Upper lobe of left lung (tissue), 6 donors: ENCODE measurements at places on chromosomes 2 and 18. TPM values are rescaled to one million over a fixed set of nuclear protein-coding genes. Genes with fewer than 3 reads are reported as not detected.

The IL36G gene
- not detected for total RNA-seq

The LRRTM1 gene
- total RNA-seq: not detected

The FBXO36 gene
- total RNA-seq: 13.8 TPM

The B3GNT2 gene
- 35.5 TPM for total RNA-seq

The CYBRD1 gene
- total RNA-seq: 383 TPM

- peak; percentile 89 for DNase-seq
- peaks cover 27% of the 10 kb centered on the region for H3K27me3 ChIP-seq
- H3K27ac ChIP-seq: no peak overlapping the region
- H3K4me3 ChIP-seq: no peak overlapping the region
Observed at GRCh38 chr18:57353940-57354461, 1.6 kb downstream of the ST8SIA3 start.

- H3K36me3 ChIP-seq: no peaks in the 10 kb centered on the region
- H3K27me3 ChIP-seq: no peaks in the 10 kb centered on the region
- no peak for DNase-seq
- H3K4me1 ChIP-seq: peaks cover 83% of the 10 kb centered on the region
- H3K4me3 ChIP-seq: no peak overlapping the region
Observed at GRCh38 chr2:160394153-160394552, 99.5 kb downstream of the RBMS1 start.

GRCh38 chr2:239666053-239666854 lies 265.4 kb upstream of the HDAC4 start:
- no peaks in the 10 kb centered on the region for H3K27me3 ChIP-seq
- H3K36me3 ChIP-seq: no peaks in the 10 kb centered on the region
- DNase-seq: no peak
- no peak overlapping the region for H3K27ac ChIP-seq

DNA sequence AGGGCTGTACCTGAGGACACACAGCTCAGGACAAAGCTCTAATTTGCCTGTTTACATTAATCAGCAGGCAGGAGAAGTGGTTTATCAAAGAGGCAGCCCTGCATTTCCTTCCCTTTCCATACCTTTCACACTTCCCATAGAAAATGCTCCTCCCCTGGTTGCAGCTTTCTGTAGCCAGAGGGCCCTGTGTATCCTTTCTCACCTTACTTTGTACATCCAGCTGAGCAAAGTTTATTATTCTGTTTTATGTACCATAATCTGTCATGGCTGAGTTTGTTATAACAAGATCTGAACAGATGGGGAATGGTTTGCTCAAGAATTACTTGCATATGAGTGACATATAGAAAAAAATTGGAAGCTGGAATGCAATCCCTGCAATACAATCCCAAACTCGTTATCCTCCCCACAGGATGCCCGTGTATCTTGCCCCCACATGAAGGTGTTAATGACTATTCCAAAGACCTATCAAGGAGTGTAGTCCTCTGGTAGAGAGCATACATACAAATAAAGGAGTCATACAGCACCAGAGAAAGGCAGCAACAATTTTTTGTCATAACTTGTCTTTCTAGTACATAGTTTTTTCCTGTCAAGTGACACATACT lies 1025.8 kb upstream of the KLHL29 start:
- no peaks in the 10 kb centered on the region for H3K4me1 ChIP-seq
- no peak for DNase-seq
- no peaks in the 10 kb centered on the region for H3K36me3 ChIP-seq
- no peaks in the 10 kb centered on the region for H3K27me3 ChIP-seq

- DNase-seq: no peak
- no peaks in the 10 kb centered on the region for H3K4me1 ChIP-seq
- H3K27me3 ChIP-seq: no peaks in the 10 kb centered on the region
- H3K36me3 ChIP-seq: no peaks in the 10 kb centered on the region
- H3K27ac ChIP-seq: no peak overlapping the region
- H3K4me3 ChIP-seq: no peak overlapping the region
Observed at GRCh38 chr2:106563195-106563594, 76.0 kb downstream of the CD8B2 start.

- H3K27ac ChIP-seq: no peak overlapping the region
- no peaks in the 10 kb centered on the region for H3K27me3 ChIP-seq
- no peak for DNase-seq
- H3K4me3 ChIP-seq: no peak overlapping the region
- no peaks in the 10 kb centered on the region for H3K36me3 ChIP-seq
- no peaks in the 10 kb centered on the region for H3K4me1 ChIP-seq
Observed at GRCh38 chr2:230924092-230924469, 961 bp downstream of the GPR55 start.

GRCh38 chr2:231174211-231174651 lies 24.2 kb upstream of the ARMC9 start:
- peak overlapping the region; percentile 46 for H3K27ac ChIP-seq
- no peaks in the 10 kb centered on the region for H3K4me1 ChIP-seq
- peaks cover 31% of the 10 kb centered on the region for H3K36me3 ChIP-seq
- H3K27me3 ChIP-seq: no peaks in the 10 kb centered on the region
- H3K4me3 ChIP-seq: no peak overlapping the region

DNA sequence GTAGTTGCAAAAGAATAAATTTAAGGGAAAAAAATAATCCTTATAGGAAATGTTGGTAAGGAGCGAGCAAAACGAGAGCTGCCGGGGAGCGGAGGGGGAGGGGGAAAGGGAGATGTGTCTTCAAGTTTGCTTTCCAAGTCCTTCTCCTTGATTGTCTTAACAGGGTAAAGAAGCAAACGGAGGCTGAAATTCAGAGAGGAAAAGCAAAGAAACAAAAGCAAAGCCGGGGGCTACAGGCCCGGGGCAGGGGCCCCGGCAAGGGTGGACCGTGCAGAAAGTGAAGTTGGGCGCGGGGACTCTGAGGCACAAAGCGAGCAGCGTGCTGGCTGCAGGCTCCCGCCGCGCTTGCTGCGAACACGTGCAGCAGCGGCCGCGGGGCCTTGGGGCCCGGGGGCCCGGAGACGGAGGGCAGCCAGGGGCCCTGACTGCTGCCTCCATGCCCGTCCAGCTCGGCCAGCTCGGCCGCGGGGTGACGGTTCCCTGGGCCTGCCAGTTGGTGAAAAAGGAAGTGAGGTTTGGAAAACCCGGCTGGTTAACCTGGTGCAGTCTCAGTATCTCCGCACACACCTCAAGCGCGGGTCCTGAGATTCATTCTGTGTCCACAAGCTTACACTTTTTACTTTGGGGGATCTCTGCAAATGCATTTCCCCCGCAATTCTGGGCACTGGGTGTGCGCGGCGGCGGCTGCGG lies 4.1 kb downstream of the BCL11A start:
- peak; percentile 54 for DNase-seq
- no peaks in the 10 kb centered on the region for H3K36me3 ChIP-seq
- H3K27ac ChIP-seq: peak overlapping the region; percentile 70
- H3K27me3 ChIP-seq: peaks cover 24% of the 10 kb centered on the region
- peaks cover 58% of the 10 kb centered on the region for H3K4me1 ChIP-seq
- H3K4me3 ChIP-seq: peak overlapping the region; percentile 70

- H3K27me3 ChIP-seq: no peaks in the 10 kb centered on the region
- no peak for DNase-seq
- H3K4me1 ChIP-seq: no peaks in the 10 kb centered on the region
- H3K4me3 ChIP-seq: no peak overlapping the region
Observed at GRCh38 chr2:15687720-15688119, 96.1 kb downstream of the DDX1 start.
